ENCODE measurements at places on chromosomes 5 and 9. TPM values are rescaled to one million over a fixed set of nuclear protein-coding genes. Genes with fewer than 3 reads are reported as not detected.

The ITK gene
- total RNA-seq: 45.6 TPM

GRCh38 chr9:3043369-3043768, 199.5 kb upstream of the PUM3 start:
- DNase-seq: no peak

DNA sequence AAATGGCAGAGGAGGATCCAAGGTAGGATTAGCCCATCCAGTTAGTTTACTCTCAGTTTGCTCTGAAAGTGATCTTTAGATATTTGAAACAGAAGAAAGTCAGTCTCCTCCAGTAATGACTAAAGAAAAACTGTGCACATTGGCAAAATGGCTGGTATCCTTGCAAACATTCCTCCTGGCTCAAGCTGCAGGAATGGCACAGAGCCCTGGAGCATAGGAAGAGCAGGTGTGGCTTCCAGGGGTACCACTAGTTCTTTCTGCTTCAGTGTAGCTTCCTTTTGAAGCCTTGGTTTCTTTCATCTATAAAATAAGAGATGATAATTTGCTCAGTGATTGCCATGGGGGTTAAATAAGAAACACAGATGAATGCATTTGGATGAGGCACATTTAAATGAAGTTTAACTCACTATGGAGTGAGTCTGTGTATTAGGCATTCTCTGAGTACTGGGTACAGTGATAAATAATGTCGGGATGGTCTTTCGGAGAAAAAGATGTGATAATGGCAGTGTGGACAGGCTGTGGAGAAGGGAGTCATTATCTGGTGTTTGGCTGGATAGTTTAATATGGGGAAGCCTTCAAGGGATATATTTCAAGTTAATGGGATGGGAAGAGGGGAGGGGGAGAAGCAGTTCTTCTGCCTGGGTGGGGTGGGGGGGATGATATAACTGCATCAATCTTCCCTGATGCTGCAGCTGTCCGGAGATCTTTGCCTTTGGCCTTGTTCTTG, 217.3 kb upstream of the KLF4 start:
- no peak for DNase-seq

The DEPDC1B gene
- 3.5 TPM for total RNA-seq

DNA sequence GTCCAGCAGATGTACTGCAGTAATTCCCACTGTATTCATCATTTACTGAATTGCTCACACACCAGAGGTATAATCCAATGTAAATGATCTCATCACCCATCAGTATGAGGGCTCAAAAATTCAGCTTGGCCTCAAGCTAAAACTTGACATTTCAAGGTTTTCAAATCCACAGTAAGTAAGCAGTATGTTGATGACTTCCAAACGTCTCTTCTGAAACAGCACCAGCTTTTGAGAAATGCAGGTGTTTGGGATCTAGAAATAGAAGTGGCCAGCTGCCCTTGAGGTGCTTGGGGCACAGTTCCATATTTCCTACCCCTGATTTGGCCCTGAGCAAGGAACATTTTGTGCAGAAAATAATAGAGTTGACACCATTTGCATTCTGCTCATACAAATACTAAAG, 388.0 kb upstream of the TUSC1 start:
- no peak for DNase-seq

- DNase-seq: no peak
These were observed 49.6 kb upstream of the ANKRD31 start for GRCh38 chr5:75286211-75286773.

DNA sequence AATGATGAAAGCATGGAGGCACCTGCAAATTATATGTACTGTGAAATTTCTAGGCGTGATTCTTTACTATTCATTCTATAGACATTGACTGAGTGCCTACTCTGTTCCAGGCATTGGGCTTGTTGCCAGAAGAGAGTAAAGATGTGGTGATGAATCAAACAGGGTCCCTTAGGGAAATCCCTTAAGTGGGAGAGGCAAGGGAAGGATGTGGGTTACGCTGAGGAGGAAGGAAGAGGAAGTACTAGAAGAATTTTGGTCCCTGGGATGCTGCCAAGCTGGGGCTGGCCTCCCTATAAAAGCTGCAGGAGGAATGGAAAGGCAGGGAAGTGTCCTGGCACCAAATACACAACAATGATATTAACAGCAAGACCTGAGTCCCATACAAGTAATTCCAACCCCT, 76.7 kb upstream of the SPOCK1 start:
- no peak for DNase-seq

DNA sequence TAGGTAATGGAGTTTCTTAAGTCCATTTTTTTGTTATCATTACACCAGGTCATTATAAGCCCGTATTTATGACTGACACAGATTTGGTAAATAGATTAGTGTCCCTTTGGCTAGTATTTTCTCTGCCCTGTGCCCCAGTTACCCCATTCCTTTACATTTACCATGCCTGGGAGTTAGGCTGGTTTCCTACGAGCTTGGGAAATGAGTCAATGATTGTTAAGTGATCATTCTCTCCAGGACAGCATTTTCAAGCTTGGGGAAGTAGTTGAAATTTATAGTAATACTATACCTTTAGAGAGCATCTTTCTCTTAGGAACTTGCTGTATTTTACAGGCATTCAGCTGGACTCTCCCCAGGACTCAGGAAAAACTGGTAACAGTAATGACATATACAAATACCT, 573.1 kb downstream of the TLE4 start:
- no peak for DNase-seq

The PCDHAC2 gene
- total RNA-seq: 7.1 TPM

The TRAF1 gene
- total RNA-seq: 22.4 TPM

DNA sequence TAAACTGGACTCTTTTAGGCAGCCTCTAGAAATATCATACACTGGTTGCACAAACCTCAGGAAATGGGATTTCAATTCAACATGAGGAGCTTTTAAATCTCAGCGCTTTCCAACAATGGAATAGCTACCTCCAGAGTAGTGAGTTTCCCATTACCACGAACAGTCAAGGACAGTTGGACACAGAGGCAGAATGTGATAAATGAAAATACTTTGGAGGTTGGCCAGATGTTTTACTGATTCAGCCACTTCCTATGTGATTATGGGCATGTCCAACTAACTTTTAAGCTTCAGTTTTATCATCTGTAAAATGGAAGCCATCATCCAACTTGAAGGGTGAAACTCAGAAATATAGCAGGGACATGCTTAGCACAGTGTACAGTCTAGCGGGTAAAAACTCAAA, 2.1 kb downstream of the FBXW2 start:
- no peak for DNase-seq

DNA sequence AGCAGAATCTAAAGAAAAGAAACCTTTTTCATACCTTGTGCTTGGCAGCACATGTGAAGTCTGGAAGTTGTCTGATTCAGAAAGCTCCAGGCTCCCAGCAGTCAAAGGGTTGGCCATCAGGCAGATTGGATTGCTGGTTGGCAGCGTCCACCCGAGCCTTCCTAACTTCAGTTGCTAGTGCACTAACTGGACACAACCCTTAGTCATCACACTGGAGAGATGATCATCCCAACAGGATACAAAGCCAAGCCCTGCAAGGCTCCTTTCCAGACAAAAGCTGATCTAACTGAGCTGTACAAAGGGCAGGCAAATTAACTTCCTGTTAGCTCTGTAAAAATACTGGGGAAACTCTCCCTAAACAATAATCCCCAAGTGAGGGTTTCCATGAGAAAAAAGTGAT, 185.6 kb downstream of the SNX18 start:
- no peak for DNase-seq

DNA sequence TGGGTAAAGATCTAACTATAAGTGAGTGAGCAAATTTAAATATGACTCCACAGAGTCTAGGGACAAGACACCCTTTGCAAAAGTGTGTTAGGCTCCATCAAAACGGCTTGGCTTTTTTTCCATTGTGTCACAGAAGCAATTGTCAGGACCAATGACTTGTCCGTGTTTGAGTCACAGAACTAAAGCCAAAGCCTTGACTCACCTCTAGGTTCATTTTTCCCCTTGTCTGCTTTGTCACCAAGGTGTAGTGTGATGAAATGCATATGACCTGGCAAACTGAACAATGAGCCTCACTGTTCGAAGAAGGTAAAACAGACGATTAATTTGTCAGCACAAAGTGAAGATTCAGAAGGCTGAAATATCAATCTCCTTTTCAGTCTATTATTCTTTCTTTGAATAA, 331.0 kb downstream of the GLIS3 start:
- no peak for DNase-seq

- no peak for DNase-seq
These were observed 69.3 kb downstream of the ALDH7A1 start for GRCh38 chr5:126525630-126526245.

GRCh38 chr5:37532976-37533740, 154.0 kb downstream of the WDR70 start:
- DNase-seq: no peak

The CBY3 gene
- 1.6 TPM for total RNA-seq

The EIF4E1B gene
- not detected for total RNA-seq

DNA sequence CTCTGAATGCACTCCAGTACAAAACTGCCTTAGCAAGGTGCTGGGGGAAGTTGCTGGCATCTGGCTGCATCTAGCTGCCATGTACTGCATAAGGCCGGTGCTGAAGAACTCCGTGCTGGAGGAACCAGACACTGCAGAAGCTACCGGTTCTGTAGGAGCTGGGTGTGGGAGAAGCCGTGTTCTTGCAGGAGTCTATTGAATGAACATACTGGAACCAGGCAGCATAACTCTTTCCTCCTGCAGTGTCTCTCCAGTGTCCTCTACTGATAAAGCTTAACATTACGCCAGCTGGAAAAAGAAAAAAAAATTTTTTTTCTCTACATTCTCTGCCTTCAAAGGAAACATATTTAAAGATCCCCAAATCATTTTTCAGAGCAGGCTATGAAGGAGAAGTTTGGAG, 38.5 kb downstream of the VPS13A start:
- DNase-seq: no peak

The CDH9 gene
- total RNA-seq: not detected

The PCDHGC4 gene
- 1.3 TPM for total RNA-seq

GRCh38 chr5:132825834-132826391, 4.5 kb downstream of the SHROOM1 start:
- no peak for DNase-seq

DNA sequence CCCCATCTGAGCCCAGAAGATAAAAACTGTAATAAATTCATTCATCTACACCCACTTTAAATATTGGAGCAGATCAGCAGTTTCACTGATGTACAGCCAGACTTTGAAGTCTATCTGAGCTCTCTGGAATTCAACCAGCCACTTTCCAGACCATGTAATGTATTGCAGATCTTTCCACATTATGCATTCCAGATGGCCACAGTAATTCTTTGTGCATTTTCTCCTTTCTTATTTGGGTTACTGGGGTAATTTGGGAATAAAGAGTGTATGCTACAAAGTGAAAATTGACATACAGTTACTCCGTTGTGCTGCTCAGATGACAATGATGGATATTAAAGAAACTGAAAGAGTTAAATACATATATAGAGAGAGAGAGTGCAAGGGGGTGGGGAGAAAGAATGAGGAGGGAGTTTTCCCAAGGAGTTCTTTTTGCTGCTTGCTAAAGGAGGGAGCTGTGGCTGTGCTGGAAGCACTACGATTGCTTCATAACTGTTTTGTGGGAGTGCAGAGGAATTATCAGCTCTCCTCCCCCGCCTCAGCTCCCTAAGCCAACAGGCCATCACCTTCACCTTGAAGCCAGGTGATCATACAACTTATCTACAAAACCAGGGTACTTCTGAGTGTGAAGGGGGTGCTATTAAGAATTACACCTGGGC, 152.8 kb downstream of the GAS1 start:
- DNase-seq: no peak

GRCh38 chr5:55816342-55816741, 34.8 kb upstream of the IL31RA start:
- DNase-seq: no peak

The ZFAND5 gene
- 145 TPM for total RNA-seq

DNA sequence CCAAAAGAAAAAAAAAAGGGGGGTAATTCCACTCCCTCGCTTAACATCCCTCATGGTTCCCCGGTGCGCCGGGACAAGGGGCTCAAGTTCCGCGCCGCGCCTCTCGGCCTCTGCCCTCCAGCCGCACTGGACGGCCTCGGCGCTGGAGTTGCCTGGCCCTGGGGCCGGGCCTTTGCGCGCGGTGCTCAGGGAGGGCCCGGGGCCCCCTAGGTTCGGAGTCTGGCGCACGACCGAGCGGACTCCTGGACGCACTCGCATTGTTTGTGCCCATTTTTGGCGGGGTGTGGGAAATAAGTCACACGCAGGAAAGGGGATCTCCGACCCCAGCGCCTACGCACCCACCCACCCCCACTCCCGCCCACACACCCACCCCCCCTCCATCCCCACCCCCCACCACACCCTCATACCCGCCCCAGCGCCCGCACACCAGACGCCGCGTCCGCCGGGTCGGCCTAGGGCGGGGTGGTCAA, 381 bp downstream of the MED22 start:
- peak; percentile 88 for DNase-seq

- no peak for DNase-seq
These were observed 42.1 kb upstream of the SMIM23 start for GRCh38 chr5:171743436-171744076.

DNA sequence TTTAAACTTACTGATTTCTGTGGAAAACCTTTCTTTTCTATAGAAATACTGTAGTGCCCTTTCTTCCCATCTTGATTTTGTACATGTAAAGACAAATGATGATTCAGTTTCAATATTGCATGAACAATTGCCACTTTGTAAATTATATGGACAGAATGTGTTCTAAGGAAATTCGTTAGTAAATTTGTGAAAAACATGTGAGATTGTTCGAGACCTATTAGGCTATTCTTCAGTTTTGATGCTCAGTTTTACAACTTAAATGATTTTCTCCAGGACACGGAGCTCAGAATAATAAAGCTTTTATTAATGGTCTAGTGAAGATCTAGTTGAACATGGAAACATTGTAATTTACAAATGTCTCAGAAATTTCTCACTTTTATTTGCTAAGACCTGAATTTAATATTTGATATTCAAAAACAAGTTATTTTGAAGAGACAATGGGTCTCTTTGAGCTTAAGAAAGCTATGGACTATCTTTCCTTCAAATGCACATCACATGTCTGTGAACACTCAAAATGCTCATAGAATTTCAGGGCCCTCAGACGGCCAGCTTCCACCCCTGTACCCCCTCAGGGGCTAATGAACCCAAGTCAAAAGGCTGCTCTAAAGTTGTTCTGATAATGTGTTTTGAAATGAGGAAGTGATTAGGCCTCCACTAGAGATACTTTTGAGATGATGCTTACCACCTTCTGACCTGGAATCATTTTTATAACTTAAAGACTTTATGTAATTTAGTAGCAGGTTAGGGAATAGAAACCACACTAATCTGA, 54.1 kb upstream of the FSD1L start:
- DNase-seq: no peak

DNA sequence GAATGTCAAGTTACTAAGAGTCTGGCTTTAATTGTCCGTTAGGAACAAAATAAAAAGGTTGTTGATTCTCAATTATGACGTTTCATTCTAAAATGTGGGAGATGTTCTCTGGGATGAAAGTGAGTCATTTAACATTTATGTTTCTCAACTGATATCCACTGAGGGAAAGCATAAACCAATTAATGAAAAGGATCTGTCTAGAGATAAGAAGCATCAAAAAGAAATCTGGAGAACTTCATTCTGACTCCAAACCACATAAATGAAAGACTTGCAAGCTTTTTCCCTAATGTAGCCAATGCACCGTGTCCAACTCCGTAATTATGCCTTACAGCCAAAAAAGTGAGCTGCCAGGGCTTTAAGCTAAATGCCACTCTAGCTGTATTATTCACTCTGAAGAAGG, 654.2 kb downstream of the TLE1 start:
- DNase-seq: no peak
